ENCODE measurements at places on chromosomes 5 and 9. TPM values are rescaled to one million over a fixed set of nuclear protein-coding genes. Genes with fewer than 3 reads are reported as not detected.

DNA sequence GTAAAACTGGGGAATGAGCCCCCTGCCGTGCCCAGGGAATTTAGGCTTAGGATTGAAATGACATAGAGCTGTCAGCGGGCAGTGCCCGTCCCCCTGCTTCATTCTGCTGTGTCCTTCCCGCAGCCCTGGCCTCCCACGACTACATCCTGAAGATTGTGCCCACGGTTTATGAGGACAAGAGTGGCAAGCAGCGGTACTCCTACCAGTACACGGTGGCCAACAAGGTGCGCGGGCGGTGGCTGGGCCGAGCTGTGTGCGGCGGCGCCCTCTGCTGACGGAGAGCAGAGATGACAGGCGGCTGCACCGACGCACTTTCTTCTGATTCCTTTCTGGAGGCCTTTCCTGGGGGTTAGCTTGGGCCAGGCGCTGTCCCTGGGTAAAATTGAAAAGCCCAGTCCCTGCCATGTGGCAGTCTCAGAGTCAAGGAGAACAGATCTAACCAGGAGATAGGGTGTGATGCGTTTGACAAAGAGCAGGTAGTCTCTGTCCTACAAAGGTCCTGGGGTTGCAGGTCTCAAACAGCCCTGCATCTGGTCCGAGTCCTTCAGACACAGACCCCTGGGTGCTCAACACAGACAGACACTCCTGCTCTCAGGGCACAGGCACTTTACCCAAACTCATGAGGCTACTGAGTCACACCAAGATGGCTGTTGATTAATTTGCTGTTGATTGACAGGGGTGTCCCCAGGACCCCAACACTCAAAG, 26.8 kb upstream of the RPL26L1 start:
- peak; percentile 90 for DNase-seq

GRCh38 chr5:138974227-138975063, 99.3 kb upstream of the LRRTM2 start:
- DNase-seq, result peak; percentile 87

- DNase-seq, result peak; percentile 28
Observed at GRCh38 chr5:54908774-54909525, 76.4 kb downstream of the ESM1 start.

DNA sequence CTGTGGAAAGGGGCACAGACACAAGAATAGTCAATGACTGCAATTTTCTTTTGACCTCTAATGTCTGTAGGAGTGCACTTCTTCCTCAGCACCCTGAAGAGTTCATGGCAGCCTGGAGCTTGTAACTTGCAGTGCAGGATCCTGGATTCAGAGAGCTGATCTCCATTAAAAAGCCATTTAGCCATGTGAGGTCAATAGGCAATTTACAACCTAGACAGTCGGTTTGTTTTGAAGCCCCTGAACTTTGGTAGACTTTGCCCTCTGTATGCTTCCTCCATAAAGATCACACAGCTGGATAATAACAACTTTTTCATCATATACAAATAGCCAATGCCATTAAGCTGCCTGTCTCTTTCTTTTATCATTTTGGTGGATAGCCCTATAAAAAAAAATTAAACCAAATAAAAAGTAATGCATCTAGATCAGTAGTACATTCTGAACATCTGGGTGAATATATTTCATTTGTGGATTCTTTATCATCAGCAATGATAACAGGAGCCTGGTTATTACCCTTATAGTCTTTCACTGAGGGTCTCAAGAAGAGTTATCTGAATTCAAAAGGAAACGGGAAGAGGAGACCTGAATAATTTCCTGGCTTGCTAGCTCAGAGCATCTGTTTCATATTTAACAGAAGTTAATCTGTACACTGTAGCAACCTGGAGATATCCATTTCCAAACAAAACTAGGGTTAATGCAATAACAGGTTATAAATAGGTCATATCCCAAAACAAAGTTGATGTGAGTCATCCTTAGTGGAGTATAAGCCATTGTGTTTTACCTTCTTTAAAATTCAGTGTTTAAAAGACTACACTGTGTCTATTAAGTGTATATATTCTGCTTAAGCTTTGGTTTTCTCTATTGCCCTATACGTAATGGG, 193.8 kb upstream of the ACTBL2 start:
- no peak for DNase-seq

Gene SNX24
- total RNA-seq, result 20.8 TPM

Gene CCL28
- total RNA-seq, result 0.25 TPM

Data from GM23248 (cell line).